NCI-H510A treated with DMSO at 0.1 percent for 48 hours (cell line): ENCODE measurements at places on chromosomes 13 and 19.

GRCh38 chr13:49597043-49597641, 11.8 kb upstream of the RCBTB1 start:
- DNase-seq, result no peak

- DNase-seq, result no peak
Measured at GRCh38 chr19:35992907-35993765, 1.9 kb upstream of the SDHAF1 start.

DNA sequence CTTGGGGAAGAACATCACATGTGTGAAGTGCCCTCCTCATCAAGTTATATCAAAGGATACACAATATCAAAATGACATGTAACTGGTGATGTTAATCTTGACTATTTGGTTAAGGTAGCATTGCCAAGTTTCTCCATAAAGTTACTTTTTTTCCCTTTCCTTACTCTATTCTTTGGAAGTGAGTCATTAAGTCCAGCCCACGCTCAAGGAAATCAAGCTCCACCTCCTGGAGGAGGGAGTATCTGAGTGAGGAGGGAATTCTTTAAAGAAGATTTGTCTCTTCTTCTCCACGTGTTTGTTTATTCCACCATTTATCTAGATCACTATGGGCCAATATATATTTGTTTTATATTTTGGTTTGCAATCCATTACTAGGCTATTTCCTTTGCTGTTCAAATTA, 33.6 kb upstream of the FNDC3A start:
- no peak for DNase-seq

DNA sequence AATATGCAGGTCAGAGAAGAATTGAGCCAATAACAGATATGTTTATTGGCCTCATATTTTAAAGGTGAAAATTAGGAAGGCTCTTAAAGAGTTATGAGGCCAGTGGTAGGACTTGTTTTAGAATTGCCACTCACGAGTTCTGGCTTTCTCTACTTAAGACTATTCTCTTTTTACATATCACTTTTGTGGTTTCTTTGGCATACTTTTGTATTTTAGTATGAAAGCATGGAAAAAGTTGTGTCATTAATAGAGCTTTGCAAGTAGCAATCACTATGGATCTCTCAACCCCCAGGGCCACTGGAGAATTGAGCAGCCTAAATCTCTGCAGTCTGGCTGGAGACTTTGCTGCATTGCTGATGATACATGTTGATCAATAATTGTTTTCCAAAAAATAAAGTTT, 64.6 kb upstream of the SOX21 start:
- no peak for DNase-seq

DNA sequence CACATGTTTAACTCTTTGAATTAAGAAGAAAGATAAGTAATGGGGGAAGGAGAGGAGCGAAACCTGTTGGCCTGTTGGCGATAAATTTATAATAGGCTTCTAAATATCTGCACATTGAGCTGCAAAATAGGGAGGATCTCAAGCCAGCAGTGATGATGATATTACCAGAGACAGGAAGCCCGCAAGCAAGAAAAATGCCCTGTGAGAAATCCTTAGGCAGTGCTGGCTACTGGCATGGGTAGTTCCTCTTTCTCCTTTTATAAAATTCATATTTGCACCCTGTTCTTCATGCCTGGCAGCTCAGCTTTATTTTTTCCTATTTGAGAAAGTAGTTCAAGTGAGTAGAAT, 858 bp upstream of the USP12 start:
- DNase-seq, result no peak

DNA sequence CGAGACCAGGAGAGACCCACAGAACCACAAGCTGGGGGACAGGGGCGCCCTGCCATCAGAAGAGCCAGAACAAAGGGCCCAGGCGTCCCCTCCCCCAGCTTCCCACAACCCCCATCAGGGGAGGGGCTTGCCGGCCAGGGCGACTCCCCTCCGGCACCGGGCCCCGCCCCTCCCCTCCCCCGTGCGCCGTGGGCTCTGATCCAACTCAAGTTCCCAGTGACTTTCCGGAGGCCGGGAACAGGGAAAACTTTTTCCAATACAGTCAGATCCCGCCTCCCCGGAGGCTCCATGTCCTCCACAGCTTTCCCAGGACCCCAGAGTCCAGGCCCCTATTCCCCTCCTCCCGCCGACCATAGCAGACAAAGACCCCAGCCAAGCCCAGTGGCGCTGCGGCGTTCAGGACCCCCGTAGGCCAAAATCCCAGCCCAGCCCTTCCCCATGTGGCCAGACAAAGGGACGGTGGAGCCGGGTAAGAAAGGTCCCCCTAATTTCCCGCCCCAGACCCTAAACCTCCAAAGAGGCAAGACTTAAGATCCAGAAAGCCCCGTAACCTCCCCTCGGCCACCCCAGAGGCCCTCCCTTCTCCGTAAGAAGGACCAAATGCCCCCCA, 673 bp downstream of the TEAD2 start:
- no peak for DNase-seq

DNA sequence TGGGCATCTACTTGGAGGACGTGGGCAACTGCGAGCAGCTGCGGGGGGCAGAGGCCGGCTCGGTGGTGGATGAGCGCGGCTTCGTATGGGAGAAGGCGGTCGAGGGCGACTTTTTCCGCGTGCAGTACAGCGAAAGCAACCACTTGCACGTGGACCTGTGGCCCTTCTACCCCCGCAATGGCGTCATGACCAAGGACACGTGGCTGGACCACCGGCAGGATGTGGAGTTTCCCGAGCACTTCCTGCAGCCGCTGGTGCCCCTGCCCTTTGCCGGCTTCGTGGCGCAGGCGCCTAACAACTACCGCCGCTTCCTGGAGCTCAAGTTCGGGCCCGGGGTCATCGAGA, 10.3 kb upstream of the STRN4 start:
- no peak for DNase-seq

GRCh38 chr13:50917572-50917971, 8.0 kb downstream of the RNASEH2B start:
- DNase-seq, result no peak

DNA sequence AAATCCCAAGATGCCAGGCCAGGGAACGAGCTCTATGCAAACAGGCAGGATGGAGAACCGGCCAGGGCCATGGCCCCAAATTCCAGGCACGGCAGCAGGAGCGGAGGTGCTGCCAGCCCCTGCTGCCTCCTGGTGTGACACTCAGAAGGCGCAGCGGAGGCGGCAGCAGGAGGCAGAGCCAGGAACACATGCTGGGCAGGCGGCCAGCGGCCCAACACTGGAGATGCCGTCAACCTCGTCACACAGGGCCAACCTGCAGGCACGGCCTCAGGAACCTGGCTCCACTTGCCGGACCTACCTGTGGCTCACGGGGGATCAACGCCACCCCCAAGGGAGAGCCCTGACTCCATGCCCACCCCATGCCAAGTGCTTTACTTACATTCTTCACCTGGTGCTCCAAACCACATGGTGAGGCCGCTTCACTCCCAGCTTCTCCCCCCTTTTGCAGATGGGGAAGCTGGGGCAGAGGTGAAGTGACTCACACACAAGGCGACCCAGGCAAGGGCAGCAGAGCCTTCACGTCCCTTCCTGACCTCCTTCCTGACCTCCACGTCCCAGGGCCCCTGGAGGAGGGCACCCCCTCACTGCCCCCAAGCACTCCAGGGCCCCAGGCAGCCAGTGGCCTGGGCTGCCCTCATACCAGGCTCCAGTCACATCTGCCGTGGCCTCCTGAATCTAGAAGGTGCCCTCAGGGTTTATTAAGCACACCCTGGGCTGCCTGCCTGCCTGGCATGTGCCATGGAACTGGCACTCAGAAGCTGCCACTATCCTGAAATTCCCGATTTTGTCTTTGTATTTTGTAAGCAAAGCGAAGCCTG, 43.5 kb downstream of the GGACT start:
- DNase-seq, result no peak

GRCh38 chr19:50994129-50994528, 7.3 kb downstream of the KLK8 start:
- no peak for DNase-seq

DNA sequence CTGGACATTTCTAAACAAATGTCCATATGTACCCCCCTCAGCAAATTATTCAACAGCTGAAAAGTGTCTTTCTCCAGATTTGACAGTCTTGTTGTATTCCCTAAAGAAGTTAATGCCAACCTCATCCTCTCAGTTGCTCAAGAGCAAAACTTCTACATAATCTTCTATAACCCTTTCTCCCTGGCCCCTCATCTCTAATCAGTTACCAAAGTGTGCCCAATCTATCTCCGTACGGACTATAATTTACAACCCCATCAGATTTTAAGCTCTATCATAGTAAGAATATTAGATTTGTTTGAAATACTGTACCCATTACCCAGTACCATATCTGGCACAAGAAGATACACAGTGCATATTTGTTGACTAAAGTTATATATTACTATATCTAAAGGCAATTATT, 101.5 kb downstream of the FGF14 start:
- DNase-seq, result no peak

GRCh38 chr19:49297403-49297802, 27.6 kb downstream of the SLC6A16 start:
- no peak for DNase-seq

GRCh38 chr13:63910511-63910910, 2494.9 kb upstream of the PCDH20 start:
- no peak for DNase-seq

- DNase-seq, result no peak
Measured at GRCh38 chr13:26412263-26412662, 145.2 kb upstream of the WASF3 start.

- DNase-seq, result no peak
Measured at GRCh38 chr19:11127905-11128304, 27.7 kb downstream of the SPC24 start.
